NCI-H2081 treated with DMSO at 0.1 percent for 48 hours (cell line): ENCODE measurements at places on chromosomes 2 and 18.

DNA sequence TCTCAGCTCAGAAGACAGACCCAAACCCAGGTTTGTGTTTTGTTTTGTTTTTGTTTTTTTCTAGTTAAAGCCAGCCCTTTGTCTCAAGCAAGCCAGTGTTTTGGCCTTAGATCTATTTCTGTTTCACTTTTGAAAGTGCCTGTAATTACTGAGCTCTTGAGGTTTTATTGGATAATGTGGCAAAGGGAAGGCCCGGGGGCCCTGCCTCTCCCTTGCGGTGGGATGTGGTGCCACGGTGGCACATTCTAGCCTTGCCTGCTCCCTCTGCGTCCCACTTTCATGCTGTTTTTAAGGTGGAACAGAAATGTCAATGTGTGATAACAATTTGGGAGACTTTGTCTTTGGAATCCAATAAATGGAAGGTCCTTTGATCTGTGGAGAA, 2.5 kb downstream of the HPCAL1 start:
- DNase-seq = no peak

- DNase-seq = no peak
Observed at GRCh38 chr2:235330775-235331451, 162.9 kb upstream of the AGAP1 start.

- no peak for DNase-seq
Observed at GRCh38 chr18:21177822-21178221, 64.2 kb upstream of the GREB1L start.

- peak; percentile 70 for DNase-seq
Observed at GRCh38 chr2:9178904-9179571, 27.6 kb upstream of the ASAP2 start.

- DNase-seq = no peak
Observed at GRCh38 chr2:128310094-128310716, 8.5 kb downstream of the HS6ST1 start.

- DNase-seq = no peak
Observed at GRCh38 chr2:240993446-240994170, 4.8 kb upstream of the SNED1 start.

GRCh38 chr2:190838492-190838910, 42.1 kb upstream of the GLS start:
- DNase-seq = no peak

DNA sequence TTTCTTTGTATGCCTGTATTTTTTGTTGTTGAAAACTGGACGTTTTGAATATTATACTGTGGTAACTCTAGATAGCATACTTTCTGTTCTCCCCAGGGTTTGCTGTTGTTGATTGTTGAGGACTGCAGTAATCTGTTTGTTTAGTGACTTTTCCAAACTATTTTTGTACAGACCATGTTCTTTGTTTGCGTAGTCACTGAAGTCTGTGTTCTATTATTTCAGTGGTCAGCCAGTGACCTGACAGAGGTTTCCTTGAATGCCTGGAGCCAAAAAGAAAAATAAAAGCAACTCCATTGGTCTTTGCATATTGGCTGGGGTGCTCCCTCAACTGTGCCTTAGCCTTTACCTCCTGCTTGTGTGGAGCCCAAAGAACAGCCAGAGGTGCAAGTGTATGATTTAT, 42.7 kb upstream of the PHLPP1 start:
- no peak for DNase-seq

DNA sequence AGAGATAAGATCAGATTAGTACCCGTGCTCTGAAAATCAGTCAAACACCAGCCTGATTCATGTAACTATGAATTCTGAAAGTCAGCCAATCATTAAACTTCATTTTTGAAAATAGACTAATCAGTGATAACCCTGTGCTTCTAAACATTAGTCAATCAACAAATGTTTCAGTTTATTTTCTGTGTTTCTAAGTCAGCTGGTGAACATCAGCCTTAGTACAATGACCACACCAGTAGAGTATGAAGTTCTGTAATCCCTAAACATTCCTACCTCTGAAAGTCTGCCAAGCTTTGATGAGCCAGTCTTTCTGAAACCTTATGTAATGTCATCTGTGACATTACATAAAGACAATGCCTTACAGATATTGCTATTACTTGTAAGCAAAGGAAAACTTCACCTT, 807.4 kb upstream of the CRIM1 start:
- DNase-seq = no peak

GRCh38 chr18:2515171-2515787, 56.0 kb downstream of the METTL4 start:
- no peak for DNase-seq

- DNase-seq = peak; percentile 3
Observed at GRCh38 chr2:189412330-189412953, 28.8 kb upstream of the WDR75 start.

DNA sequence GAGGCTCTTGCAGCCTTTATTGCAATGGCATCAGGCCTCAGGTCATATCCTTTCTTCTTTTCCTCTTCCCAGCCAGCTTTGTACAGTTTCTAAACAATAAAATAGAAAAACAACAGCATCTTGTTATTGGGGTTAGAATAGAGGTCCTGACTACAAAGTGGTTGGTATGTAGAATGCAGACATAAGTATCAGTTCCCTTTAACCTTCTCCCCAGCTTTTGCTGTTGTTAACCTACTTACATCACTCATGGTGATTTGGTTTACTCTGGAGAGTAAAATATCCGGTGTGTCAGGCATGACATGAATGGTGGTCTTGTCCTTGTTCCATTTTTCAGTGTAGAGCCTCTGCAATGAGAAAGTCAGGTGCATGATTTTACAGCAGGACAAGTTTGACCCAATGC, 69.8 kb downstream of the NEB start:
- DNase-seq = no peak

DNA sequence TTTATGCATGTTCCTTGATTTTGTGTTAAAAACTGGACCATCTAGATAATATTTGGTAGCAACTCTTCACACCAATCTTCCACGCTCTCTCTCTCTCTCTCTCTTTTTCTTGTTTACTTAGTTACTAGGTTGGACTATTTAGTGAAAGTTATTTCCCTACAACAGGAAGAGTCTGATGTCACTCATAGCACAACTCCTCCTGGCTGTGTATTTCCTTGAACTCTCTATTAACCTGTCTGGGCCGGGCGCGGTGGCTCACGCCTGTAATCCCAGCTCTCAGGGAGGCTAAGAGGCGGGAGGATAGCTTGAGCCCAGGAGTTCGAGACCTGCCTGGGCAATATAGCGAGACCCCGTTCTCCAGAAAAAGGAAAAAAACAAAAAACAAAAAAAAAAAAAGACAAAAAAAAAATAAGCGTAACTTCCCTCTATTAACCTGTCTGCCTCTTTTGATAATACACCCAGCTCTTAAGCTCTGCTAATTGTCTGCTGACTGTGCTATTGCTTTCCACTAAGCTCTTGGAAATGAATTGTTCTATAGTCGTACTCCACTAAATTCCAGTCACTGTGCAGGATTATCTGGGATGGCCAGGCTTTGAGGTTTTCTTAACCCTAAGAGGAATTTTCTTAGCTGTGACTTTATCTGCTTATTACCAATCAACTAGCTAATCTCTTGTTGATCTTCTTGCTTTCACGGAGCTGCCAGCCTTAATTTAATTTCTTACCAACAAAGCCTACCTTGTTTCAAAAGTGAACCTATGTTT, 18.1 kb upstream of the CDH19 start:
- DNase-seq = no peak

DNA sequence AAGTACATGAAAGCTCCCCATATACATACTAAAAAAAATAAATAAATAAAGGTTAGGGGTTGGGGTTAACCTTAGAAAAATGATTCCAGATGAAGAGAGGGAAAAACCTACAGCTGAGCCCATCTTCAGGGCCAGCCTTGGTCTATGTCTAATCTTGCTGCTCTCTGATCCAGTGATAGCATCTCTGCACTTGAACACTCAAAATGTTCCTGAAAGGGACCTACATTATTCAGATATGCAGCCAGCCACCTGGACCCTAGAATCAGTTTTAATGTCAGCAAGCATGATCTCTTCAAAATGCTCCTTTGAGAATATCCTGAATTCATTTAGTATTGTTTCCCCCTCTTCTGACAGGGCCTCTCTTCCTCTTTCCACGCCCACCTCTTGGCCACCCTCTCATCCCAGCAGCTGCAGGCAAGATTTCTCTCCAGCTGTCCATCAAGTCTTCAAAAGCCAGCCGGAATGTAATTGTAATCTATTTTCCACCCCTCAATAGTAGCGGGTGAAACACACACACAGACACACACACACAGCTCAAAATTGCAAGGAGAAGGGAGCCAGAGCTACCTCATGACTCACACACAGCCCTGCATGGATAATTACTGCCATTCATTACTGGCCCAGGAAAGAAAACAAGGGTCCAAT, 135.5 kb downstream of the MYO3B start:
- peak; percentile 36 for DNase-seq

DNA sequence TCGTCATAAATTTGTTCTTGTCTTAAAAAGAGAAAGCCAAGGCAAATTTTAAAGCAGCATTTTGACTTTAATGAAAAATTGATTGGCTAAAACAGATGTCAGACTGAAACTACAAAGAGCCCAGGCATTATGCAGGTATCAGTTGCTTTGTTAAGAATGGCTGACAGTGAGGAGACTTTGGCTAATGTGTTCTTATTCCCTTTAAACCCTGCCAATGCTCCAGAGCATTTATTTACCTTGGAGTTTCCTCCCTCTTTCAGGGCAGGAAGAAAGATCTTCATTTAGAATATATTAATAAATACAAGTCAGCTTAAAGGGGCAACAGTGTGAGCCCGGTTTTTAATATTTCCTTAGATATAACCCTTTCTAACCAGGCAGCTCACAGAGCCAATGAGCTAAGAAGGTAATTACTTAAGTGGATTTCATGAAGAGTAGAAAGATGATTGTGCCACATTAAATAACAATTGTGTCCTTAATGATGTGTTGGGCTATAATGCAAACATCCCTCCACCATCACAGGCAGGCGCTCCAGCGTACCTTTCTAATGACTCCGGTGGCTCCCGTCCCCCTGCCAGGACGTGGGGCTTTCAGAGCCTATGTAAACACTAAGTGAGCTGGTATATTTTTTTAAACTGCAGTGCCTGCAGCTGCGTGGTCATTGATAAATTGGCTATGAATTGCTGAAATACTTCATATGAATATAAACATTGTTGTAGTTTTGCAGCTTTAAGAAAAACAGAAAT, 349.4 kb upstream of the POU3F3 start:
- peak; percentile 91 for DNase-seq

DNA sequence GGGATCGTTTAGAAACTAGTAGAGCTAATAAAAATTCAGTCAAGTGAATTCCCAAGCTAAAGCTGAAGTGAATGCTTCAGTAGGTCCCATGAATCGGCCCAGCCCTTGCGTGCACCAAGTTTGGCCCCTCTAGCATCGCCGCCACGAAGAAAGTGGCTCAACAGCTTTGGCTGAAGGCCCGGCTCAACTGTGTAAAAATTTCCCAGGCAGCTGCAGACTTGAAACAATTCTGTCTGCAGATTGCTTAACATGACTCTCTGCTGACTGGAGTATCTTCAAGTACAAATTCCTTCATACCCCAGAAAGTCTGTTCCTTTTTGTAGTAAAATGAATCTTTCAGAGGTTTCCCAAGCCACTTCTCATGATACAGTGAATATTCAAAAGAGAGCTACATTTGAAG, 32.7 kb downstream of the ALMS1 start:
- DNase-seq = no peak

- DNase-seq = no peak
Observed at GRCh38 chr2:241473399-241473798, 35.0 kb downstream of the STK25 start.

DNA sequence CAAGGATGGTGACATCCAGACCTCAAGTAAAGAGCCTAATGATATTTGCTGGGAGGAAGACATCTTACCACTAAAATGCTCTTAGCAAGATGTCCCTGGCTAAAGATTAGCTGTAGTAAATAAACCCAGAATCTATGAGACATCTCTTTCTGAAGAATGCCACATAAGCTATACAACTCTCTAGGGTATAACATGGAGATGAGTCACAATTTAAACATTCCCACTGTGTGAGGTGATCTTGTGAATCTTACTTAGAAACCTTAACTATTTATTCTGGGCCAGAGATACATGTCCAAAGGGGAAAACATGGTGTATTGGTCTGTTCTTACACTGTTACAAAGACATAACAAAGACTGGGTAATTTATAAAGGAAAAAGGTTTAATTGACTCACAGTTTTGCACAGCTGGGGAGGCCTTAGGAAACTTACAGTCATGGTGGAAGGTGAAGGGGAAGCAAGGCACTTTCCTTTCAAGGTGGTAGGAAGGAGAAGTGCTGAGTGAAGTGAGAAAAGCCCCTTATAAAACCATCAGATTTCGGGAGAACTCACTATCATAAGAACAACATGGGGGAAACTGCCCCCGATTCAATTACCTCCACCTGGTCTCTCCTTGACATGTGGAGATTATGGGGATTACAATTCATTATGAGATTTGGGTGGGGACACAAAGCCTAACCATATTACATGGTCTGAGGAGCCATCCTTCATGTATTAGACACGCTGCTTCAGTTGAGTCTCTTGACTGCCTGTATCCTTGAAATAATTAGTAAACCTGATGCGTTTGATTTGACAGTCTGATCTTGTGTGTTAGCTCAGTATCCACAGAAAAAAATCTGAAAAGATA, 17.1 kb downstream of the KRCC1 start:
- DNase-seq = no peak

DNA sequence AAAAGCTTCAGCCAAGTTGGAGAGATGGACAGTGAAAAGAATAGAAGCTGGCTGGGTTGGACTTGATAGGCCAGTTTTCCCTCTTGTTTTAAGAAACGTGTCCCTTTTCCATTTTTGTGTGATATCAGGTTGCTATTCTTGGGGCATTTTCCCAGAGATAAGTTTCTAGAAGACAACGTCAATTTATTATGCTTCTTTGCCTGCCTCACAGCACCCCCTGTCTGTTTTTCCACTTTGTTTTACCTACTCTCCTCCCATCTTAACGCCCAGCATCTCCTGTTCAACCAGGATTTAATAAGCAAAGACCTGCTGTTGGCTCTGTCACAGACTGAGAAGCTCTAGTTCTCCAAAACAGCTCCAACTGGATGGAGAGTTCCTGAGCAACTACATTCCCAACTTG, 317.8 kb upstream of the ZNF521 start:
- DNase-seq = no peak

GRCh38 chr2:190876631-190877030, 4.0 kb upstream of the GLS start:
- DNase-seq = no peak

DNA sequence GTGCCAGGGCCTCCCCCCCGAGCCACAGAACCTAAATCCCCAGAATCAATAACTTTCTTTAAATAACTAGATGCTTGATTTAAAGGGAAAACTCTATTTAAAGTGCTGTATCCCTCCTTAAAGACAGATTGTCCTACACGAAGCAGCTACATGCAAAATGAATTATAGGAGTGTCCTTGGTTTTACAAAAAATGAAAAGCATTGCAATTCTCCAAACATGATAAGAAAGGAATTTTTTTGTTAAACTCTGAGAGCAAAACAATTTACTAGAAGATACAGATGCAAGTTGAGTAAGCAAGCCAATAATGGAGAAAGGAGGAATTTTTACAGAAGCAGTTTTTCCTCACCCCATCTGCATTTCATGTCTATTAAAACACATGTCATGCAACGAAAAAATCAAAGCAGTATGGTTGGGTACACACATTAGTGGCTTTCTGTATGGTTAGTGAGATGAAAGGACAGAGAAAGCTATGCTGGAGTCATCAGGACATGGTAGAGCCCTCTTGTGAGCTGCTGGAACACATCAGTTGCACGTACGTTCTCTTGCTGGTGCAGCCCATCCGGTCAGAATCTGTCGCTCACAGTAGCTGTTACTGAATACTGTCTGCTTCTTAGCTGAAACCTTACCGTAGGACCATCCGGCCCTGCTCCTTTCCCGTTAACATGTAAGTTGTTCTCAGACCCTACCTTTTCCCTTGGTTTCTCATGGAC, 25.9 kb upstream of the STEAP3 start:
- DNase-seq = no peak

- DNase-seq = no peak
Observed at GRCh38 chr2:130380096-130380934, 24.5 kb downstream of the PTPN18 start.

- DNase-seq = no peak
Observed at GRCh38 chr2:149080099-149080498, 41.6 kb downstream of the LYPD6B start.
